Lower leg skin (tissue), 4 donors: ENCODE measurements at places on chromosomes 7 and 10. TPM values are rescaled to one million over a fixed set of nuclear protein-coding genes. Genes with fewer than 3 reads are reported as not detected.

DNA sequence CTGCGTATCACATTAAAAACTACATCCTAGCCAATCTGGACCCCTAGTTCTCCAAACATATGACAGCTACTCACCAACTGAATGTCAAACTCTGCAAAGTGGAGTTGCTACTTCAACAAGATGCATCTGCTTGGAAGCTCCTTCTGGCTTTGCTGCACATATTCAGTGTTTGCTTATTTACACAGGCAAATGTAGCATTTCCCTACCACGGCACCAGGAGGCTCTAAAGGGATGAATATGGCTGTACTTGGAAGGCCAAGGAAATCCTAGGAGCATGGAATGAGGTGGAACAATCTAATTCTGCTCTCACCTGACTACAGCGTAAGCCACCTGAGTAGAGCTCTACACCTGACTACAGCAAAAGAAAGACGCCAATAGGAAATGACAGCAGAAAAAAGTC, 39.7 kb downstream of the MTPAP start:
- no peak for DNase-seq

The KBTBD2 gene
- 37.0 TPM for total RNA-seq

DNA sequence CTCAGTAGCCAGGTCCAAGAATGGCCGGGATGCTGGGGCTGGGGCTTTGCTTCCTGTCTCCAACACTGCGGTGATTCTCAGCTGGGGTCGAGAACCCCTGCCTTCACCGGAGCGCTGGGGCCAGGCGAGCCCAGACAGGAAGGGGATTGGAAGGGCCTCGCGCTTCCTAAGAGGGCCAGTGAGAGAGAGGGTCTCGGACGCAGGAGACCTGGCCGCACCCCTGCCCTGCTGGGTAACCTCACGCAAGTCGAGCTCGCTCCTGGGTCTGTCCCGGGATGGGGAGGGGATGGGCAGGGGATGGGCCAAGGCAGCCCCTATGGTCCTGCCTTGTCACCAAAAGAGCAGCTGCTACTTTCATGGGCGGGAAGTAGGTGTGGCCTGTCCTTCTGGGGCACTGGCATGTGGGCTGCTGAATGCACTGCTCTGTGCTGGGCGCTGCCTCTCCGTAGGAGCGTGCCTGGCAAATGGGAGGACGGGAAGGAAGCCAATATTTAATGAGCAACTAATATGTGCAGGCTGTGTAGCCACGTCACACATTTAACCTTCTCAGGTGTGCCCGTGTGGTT, 20.0 kb downstream of the KCNK18 start:
- DNase-seq = no peak

DNA sequence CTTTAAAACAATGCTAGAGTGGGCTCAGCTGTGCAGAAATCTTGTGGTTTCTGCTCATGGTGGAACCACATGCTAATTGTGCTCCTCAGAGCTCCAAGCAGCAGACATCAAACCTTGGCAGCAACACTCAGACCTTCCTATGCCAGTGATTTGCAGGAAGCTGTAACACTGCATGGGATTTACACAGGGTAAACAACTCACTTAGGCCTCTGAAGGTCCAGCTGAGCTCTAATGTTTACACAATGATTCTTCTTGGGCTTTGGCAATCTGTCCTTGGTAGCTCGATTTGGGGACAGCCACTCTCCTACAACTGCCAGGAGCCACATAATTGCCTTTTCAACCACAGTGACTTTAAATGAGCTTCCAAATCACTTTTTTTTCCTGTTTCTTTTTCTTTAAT, 97.7 kb upstream of the PDLIM1 start:
- peak; percentile 52 for DNase-seq

GRCh38 chr7:133530682-133531081, 277.8 kb downstream of the EXOC4 start:
- DNase-seq = no peak

DNA sequence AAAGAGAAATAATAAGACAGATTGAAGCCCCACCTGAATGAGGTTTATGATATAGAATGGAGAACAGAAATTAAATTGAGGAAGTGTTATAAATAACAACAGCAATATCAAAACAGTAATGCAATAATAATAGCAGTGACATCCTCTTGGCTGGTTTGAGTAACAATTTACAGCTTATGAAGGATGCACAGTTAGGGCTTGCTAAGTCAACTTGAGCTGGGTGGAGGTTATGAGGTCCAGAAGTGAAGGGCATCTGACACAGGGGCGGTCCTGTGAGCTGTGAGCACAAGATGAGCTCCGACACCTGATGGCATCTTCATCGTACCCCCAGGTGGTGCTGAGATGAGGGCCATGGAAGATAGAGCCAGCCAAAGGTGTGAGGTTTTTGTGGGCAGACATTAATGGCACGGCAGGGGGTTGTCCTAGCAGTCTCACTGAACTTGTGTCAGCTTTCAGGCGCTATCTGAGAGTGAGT, 30.5 kb downstream of the ARHGAP22 start:
- DNase-seq = peak; percentile 53

- peak; percentile 37 for DNase-seq
Measured at GRCh38 chr7:55325371-55325792, 39.8 kb upstream of the LANCL2 start.
